ENCODE measurements at places on chromosomes 12 and 14.

DNA sequence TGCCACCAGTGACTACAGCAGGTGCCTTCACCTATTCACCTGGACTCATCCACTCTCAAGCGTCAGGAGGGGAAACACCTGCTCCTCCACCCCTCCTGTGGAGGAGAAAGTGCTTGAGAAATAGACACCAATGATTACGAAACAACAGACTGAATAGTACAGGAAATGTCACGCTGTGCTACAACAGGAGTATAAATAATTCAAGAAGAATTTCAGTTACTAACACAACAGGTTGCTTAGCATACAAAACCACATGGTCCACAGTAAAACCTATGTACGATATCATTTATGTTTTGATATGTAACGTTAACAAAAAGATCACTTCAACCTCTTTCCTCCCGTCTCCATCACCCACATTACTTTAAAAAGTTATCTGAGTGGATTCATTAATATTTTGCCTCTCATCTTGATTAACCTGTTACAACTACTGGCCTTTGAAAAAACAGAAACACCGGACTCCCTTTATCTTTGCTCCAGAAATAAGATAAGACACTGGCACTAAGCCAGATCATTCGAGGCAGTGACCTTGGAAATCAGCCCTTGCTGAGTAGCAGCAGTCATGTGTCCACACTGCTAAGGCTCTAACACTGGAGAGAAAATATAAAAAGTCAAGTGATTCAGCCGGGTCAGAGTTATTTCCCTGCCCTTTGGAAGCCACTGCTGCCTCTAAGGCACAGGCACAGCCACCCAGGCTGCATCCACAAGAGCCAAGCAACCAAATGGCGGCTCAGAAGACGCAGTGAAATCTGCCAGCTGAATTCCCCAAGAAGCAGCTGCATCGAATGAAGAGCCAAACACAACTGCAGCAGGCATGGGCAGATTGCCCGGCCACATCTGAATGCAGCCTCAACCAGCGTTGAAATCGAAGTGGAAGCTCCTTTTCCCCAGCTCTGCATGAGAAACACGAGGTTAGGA lies 40.9 kb downstream of the NT5DC3 start:
- DNase-seq, result no peak

DNA sequence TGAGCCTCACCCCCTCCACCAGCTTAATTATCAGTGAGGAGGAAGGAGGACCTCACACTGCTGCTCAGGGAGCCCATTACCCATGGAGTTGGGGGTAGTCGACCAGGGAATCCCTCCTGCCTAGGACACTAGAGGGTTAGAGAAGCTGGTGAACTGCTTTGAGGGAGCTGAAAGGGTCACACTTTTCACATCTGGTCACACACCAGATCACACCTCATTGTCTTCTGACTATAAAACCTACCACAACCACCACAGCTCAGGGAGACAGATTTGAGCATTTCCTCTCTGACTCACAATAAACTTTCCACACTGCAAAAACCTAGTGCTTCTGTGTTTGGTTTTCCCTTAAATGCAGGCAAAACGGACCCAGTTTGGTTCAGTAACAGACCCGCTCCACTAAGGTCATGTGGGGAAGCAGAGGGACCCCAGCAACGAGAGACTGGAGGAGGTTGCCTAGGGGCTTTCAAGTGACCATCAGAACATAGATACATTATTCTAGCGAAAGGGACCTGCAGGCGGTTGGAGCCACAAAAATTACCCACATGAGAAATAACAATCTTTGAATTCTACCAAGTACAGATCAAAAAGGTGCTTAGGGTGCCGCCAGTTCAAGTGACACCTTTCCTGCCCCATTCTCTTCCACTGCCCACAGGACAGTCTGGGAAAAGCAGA lies 151.4 kb upstream of the AVPR1A start:
- DNase-seq, result no peak

DNA sequence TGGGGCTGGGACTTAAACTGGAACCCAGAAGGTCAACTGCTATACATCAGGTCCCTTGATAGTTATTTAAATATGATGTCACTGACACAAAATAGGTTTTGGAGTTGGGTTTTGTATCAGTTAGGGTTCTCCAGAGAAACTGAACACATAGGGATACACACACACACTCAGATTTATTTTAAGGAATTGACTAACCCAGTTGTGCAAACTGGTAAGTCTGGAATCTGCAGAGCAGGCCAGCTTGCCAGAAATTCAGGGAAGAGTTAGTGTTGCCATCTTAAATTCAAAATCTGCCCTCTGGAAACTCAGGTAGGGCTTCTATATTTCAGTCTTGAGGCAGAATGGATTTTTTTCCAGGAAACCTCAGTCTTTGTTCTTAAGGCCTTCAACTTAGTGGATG lies 36.9 kb downstream of the MAPK1IP1L start:
- DNase-seq, result no peak

DNA sequence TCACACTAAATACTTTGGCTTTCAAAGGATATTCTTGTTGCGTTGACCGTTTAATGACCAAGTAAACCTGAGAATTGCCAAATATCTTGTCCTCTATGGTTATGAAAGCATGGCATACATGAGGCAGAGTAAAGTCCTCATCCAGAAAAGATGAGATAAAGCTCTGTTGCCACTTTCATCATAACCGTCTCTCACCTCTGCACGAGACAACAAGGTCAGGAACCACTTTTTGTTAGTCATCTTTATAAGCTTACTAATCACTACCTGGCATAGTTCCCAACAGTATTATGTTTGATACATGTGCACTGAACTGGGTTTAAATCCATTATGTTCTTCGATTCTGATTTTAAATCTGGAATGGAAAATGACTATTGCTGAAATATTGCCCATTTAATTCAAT lies 31.3 kb downstream of the PTPRB start:
- no peak for DNase-seq

- no peak for DNase-seq
Observed at GRCh38 chr14:53325176-53325806, 172.2 kb upstream of the DDHD1 start.

DNA sequence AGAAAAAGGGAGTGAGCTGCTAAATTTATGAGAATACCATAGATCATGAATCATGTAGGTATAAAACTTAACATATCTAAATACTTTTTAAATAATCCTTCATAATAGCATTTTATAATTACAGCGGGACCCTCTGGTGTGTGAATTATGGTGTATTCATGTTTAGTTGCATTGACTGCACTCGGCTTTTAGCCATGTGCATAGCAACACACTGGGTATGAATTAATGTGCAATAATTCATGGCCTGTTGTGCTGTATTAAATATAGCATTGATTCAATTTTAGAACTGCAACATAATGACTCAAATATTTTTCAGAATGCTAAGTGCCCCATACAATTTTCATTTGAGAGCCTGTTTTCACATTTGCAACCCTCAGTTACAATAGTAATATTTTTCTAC lies 249.6 kb upstream of the G2E3 start:
- DNase-seq, result no peak

- no peak for DNase-seq
Observed at GRCh38 chr12:27429606-27430005, 16.9 kb upstream of the SMCO2 start.

- no peak for DNase-seq
Observed at GRCh38 chr14:68759017-68759560, 33.8 kb downstream of the ZFP36L1 start.

GRCh38 chr12:6860116-6860515 lies 7.2 kb upstream of the TPI1 start:
- no peak for DNase-seq

DNA sequence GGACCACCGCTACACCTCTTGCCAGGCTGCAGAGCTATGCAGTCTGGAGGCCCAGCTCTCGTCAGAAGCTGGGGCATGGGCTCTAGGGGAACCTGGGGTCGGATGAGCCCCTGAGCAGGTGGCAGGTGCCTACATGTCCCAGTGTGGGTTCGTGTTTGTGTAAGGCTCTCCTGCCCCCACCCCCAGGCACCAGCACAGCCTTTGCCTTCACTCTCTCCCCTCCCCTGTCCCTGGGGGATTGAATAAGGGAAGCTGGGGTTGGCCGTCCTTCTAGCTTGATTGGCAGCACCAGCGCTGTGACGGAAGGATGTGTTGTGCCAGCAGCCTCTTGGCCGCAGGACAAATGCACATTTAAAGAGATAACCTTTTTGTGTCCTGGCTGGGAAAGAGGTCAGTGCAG lies 34.8 kb upstream of the TSPAN9 start:
- no peak for DNase-seq

GRCh38 chr12:62683776-62684569 lies 217.3 kb downstream of the MON2 start:
- no peak for DNase-seq

GRCh38 chr12:87336814-87337336 lies 692.3 kb downstream of the C12orf50 start:
- no peak for DNase-seq

- DNase-seq, result no peak
Observed at GRCh38 chr12:7221486-7221885, 32.0 kb downstream of the PEX5 start.

- DNase-seq, result no peak
Observed at GRCh38 chr12:80087486-80088213, 11.7 kb upstream of the OTOGL start.

- no peak for DNase-seq
Observed at GRCh38 chr14:104451474-104451873, 128.1 kb upstream of the C14orf180 start.

Measured in stimulated activated CD8-positive, alpha-beta memory T cell treated with anti-CD3 and anti-CD28 coated beads, Interleukin-7, amount 100 ng/mL, for 24 hours (primary cell).